ENCODE measurements at places on chromosomes 1 and 21.

DNA sequence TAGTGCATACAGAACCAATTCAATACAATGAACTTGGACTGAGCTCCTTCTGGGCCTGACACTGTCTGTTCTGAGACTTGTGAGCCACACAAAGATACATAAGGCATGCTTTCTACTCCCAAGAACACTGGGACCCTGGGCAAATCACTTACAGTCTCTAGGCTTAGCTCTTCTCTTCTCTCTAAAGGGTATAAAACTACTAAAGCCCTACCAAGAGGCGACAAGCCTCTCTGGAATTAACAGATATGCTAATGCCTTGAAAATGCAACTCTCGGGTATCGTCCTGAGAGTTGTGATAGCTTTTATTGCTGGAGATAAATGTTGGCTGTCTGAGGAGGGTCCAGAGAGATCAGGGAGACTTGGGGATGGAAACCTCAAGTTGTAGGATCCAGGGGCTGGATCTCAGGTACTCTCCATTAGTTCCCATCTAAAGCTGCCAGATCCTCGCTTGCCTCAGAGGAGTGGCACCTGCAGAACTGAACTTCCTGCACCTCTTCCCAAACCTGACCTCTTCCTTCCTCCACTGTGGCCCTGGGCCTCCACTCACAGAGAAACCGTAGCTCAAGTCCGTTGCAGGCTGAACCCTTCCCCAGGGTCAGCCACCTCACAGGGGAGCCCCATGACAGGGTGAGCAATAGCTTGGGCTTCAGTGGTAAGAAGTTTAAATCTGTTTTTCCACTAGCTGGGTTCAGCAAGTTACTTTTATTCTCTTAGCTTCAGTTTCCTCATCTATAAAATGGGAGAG lies 11.5 kb upstream of the CFAP45 start:
- no peak for DNase-seq

DNA sequence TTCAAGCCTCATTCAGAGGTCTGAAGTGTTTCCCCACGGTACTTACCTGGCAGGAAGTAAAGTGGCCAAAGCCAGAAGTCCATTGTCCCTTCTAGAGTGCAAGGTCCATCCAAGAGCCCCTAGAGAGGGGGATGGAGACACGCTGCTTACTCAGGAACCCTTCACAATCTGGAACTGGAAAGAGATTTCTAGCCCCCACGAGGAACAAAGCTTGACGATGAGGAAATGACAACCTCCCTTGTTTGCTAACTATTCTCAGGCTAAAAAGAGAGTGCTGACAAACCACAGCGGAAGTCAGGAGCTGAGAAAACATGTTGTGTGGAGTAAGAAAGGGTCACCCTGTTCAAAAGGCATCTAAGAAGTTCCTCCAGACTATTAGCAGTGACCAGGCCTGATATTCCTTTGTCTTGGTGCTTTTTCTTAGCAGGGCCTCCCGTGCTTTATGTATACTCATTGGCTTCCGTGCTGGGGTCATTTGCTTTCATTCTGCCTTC lies at the start of gene FCMR:
FCMR (minus strand) TSS at position 170 of the 494 bp plus-strand sequence; CDS start at position 83, 87 bp downstream.
- no peak for DNase-seq

GRCh38 chr1:2970311-2971071 lies 50.8 kb upstream of the ACTRT2 start:
- DNase-seq, result no peak

DNA sequence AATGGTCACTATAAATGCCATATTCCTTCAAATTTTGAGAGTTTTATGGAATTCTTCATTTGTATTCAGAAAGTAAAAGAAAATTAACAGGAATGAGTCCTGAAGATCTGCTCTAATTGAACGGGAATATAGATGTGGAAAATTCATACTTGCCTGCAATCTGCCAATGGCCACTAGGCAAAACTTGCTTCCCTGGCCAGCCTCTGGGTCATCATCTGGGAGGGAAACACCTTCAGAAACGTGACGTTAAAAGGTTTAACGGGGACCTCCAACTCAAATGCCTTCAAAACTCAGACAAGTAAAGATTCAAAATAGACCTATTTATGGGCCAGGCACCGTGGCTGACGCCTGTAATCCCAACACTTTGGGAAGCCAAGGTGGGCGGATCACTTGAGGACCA lies 21.7 kb upstream of the CTSK start:
- DNase-seq, result no peak

- DNase-seq, result no peak
Observed at GRCh38 chr1:248786156-248786555, 30.6 kb upstream of the LYPD8 start.

- DNase-seq, result no peak
Observed at GRCh38 chr1:23854568-23854967, 13.5 kb downstream of the FUCA1 start.

DNA sequence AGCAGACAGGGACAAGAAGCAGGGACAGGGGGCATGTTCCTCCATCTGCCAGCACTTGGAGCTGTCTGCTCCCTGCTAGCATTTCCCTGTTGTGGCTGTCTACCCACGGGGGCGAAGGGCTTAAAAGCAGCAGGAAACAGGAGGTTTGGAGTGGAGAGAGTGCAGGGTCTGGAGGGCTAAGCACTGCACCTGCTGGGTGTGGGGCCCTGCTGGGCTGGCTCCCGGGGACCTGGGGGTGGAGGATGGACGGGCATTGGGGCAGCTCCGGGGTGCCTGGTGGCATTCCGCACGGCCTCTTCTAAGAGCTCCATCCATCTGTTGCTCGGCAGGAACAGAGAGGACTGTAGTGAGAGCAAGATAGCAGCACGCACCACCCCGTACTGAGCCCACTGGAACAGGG lies 21.2 kb downstream of the LRRC71 start:
- DNase-seq, result no peak

GRCh38 chr1:62370594-62370993 lies 51.4 kb upstream of the KANK4 start:
- DNase-seq, result no peak

DNA sequence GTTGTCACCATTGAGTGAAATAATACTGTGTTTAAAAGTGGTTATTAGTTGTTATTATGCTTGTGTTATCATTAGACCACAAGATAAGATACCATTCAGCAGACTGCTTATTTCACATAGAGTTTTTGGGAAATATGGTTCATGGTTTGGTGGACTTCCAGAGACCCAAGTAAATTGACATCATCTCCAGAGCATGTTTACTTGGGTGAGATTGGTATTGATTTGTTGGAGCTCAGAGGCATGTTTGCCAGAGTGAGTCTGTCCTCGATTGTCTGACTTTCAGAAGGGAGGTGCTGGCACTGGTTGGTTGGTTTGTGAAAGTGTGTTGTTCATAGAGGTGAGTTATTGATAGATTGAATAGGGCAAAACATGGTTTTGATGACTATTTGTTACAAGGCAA lies 291.4 kb downstream of the TGFB2 start:
- DNase-seq, result no peak

GRCh38 chr1:7427605-7428300 lies 343.3 kb upstream of the VAMP3 start:
- DNase-seq, result no peak

DNA sequence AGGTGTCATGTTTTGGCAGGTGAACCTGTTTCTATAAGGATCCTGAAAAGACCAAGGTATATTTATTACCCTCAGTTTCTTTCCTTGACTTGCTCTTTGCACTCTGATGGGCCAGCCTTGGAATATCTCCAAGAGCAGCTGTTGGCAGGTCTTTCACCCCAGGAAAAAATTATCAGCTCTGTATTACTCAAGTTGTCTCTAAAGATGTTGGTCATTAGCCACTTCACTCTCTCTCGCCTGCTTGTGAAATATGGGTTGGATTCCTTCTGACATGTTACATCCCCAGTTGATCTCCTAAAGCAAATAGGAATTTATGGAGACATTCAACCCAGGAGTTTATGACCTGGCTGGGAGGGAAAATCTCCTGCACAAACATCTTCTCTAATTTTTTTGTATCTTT lies 85.9 kb downstream of the KCNJ15 start:
- DNase-seq, result no peak

DNA sequence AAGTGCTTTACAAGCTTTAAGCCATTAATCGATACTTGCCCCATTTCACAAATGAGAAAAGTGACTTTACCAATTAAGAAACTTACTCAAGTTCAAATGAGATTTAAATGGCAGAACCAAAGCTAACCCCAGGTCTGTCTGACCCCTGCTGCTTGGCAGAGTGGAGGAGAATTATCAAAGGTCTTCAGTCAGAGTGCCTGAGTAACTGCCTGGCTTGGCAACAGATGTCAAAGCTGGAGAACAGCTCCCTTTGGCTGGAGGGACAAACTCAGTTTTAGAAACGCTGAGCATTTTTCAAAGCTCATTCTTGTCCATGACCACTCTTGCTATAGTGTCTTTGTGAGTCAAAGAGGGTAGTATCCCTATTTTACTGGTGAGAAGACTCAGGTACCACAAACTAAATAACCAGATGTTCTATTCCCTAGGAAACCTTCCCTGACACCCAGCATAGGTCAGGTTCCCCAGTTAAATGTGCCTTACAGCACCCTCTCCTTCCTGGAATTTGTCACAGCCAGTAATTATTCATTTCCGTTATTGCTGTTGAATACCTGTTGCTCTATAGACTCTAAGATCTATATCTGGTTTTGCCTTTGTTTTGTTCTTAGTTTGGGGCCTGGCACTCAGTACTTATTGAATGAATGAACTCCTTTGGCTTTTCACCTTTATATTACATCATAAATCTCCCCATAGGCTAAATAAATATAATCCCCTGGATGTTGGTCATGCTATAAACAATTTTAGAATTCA lies 5.0 kb upstream of the BCAR3 start:
- DNase-seq, result no peak

GRCh38 chr1:106178791-106179190 lies 877.7 kb upstream of the PRMT6 start:
- no peak for DNase-seq

All from NCI-H187 treated with DMSO at 0.1 percent for 48 hours (cell line).